ENCODE measurements at places on chromosomes 2 and 18.

DNA sequence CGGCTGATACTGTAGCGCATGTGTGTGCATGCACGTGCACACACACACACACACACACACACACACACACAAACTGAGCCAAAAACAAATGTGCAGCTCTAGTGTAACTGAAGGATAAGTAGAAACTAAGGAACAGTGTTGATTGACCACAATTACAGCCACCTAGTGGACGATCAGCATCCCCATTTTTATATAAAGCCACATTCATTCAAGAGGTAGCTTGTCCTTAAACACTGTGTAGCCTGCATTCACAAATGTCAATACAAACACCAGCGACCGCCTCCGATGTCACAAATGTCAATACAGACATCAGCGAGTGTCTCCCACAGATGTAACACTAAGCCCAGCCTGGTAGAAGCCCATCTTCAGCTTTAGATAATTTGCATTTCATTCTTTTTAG, 167.4 kb downstream of the PTGR3 start:
- no peak for DNase-seq

DNA sequence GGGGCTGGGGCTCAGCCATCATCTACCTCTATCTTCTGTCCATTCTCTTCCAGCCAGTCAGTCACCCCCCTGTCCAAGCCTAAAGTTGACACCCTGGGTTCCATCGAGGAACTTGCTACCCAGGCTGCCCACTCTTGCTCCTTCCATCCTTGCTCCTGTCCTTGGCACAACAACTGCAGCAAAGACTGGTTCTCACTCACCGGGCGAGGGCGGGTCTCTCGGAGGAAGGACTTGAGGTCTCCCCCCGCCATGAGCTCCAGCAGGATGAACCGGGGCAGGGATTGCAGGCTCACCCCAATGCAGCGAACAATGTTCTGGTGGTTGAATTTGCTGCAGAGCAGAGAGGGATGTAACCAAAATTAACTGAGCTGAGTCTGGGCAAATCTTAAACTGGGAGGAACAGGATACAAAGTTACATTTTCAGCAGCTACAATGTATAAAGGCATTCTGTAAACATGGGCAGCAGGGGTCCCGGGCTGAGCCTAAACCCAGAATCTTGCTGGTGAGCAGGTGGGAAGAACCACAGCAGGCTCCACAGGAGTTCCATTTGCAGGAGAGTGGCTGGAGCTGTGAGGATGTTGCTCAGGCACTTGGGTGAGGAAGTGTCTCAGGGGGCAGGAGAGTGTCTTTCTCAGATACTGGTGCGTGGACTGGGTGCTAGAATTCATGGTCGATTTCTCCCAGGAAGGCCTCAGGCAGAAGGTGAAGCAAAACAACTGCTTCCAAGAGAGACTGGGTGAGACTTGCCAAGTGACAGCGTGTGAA, 105.5 kb downstream of the CLIP4 start:
- no peak for DNase-seq

DNA sequence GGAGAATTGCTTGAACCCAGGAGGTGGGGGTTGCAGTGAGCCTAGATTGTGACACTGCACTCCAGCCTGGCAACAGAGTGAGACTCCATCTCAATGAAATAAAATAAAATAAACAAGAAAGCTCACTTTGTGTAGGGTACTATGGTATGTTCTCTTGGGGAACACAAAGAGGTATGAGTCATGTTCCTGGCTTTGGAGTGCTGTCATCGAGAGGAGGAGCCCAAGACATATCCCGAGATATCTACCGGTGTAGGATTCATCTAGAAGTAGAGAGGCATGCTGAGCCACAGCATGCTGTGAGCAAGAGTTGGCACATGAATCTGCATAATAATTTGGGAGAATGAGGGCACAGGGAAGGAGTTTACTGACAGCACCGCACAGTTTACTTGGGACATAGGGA, 244.9 kb upstream of the EPHA4 start:
- DNase-seq: no peak

GRCh38 chr18:78363556-78364387, 615.8 kb upstream of the SALL3 start:
- no peak for DNase-seq
